Left ventricle myocardium inferior (tissue), 1 donor: ENCODE measurements at places on chromosomes 2 and 18. TPM values are rescaled to one million over a fixed set of nuclear protein-coding genes. Genes with fewer than 3 reads are reported as not detected.

DNA sequence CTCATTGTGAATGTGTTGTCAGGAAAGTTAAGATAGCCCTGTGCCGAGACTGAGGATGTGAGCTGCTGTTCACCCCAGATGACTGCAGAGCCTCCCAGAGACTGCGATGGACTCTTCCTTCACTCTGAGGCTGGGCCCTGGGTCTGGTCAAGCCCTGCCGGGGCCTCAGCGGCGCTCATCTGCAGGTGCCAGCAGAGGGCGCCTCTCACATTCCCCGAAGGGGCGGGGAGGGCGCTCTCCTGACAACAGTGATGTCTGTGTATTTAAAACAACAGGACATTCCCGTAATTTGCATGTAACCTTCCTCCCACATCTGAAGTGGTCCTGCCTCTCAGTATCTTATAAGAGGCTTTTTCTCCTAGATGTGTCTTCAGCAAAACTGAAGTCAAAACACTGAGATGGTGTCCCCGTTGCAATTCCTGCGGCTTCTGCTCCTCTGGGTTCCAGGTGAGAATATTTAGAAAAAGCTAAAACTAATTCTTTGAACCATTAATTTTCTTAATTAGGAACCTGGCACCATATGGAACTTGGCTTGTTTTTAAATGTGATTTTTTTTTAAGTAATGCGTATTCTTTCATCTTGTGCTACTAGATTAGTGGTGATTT is 1377.9 kb downstream of the RPIA start:
- DNase-seq: no peak

DNA sequence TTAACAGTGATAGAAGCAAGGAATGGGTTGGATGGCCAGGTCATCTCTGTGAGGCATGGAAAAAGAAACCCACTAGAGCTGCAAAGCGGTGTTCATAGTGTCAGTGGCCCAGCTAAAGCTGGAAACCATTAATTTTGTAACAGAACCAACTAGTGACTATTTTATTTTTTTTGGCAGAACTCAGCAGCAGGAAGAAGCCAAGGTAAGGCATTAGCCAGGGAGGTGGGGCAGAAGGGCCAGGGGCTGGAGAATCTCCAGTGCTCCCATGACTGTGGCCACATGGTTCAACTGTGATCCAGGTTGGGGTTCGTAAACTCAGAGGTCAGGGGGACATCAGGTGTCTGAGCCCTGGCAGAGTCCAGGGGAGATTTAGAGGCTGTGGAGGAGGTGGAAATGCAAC is 25.9 kb upstream of the YES1 start:
- DNase-seq: no peak

Gene CPS1
- total RNA-seq: 4.9 TPM

- no peak for DNase-seq
These were observed 68.2 kb downstream of the ZNF516 start for GRCh38 chr18:76426737-76427305.

GRCh38 chr2:158753641-158754611 is 41.2 kb upstream of the DAPL1 start:
- DNase-seq: peak; percentile 23

DNA sequence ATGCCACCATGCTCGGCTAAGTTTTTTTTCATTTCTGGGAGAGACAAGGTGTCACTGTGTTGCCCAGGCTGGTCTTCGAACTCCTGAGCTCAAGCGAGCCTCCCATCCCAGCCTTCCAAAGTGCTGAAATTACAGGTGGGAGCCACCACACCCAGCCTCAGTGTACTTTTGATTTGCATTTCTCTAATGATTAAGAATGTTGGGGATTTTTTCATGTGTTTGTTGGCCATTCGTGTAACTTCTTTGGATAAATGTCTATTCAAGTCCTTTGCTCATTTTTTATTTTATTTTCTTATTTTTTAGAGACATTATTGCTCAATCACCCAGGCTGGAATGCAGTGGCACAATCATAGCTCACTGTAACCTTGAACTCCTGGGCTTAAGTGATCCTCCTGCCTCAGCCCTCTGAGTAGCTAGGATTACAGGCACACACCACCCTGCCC is 73.1 kb downstream of the TMEM185B start:
- DNase-seq: no peak

Gene KIAA2012
- not detected for total RNA-seq

Gene MAP3K19
- not detected for total RNA-seq

Gene IL36G
- total RNA-seq: not detected

DNA sequence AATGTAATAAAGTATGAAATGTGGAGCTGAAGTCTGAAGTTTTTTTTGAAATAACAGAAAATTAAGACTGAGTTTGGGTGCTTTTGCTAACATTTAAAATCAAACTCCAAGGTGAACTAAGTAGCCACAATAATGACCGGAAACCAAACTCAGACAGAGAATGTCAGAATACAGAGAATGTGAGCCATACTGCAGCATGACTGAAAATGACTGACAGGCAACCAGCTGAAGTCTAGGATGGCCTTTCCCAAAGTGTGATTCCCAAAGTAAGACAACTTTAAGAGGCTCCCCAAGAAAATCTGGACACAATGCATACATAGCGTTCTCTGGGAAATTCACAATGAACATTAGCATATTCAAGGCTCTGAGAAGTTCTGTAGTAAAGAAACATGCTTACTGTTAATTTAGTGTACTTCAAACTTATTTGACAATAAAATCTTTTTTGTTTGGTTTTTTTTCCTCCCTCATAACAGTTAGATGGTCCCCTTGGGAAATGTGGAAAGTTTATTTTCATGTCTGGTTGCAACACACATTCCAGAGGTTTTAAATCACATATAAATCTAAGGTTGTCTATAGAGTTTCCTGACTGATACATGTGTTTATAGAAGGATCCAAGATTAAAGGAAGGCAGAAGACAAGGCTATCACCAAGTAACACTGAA is 28.6 kb downstream of the PLA2R1 start:
- no peak for DNase-seq
